ENCODE measurements at places on chromosomes 6 and 20.

DNA sequence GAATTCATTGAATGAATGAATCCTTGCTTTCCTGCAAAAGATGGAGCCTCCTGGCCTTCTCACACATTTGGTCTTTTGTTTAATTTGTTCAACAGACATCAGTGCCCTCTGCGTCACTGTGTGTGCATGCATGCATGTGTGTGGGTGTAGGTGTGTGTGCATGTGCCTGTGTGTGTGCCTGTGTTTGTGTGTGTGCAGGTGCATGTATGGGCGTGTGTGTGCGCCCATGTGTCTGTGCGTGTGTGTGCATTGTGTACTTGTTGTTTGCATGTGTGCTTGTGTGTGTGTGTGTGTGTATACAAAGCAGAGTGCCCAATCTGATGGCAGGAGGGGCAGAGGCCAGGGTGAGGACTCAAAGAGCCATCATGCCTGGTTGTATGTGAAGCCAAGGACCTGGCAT lies 36.0 kb downstream of the C20orf203 start:
- no peak for DNase-seq

DNA sequence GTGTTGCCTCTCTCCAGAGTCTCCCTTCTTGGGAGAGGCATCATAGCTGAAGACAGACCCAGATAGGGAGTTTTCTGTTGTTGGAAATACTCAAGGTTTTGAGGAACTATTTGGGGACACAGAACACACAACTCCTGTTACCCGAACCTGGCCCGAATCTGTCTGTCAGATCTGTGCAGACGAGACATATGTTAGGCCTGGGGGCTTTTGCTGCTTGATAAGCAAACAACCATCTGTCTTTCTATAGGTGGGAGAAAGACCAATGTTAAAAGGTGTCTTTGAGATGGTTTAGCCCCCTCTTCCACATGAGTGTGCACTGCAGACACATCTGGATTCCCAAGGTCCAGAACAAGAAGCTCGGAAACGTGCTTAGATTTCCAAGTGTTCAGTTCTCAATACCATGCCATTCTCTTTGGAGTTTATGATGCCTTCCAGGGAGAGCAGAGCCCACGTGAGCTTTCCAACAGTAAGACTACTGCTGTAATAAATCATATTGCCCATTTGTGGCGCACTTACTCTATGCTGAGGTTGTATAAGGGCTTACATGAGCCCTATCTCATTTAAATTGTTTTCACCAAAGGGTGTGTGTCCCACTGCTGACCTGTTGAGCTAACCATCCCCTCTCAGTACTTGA lies 3.8 kb upstream of the STX16 start:
- no peak for DNase-seq

- no peak for DNase-seq
Measured at GRCh38 chr20:9886227-9886626, 47.4 kb upstream of the PAK5 start.

DNA sequence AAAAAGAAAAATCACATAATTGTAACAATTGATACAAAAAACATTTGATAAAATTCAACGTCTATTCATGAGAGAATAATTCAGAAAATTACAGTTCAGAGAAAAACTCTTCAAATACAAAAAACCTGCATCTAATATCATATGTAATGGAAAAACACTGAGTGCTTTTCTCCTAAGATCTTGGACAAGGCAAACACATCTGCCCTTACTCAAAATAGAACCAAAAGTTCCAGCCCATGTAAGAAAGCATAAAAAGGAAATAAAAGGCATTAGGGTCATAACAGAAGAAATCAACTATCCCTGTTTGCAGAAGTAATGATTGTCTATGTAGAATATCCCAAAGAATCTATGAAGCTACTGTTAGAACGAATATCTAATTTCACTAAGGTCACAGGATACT lies 721.4 kb downstream of the RFPL4B start:
- no peak for DNase-seq

DNA sequence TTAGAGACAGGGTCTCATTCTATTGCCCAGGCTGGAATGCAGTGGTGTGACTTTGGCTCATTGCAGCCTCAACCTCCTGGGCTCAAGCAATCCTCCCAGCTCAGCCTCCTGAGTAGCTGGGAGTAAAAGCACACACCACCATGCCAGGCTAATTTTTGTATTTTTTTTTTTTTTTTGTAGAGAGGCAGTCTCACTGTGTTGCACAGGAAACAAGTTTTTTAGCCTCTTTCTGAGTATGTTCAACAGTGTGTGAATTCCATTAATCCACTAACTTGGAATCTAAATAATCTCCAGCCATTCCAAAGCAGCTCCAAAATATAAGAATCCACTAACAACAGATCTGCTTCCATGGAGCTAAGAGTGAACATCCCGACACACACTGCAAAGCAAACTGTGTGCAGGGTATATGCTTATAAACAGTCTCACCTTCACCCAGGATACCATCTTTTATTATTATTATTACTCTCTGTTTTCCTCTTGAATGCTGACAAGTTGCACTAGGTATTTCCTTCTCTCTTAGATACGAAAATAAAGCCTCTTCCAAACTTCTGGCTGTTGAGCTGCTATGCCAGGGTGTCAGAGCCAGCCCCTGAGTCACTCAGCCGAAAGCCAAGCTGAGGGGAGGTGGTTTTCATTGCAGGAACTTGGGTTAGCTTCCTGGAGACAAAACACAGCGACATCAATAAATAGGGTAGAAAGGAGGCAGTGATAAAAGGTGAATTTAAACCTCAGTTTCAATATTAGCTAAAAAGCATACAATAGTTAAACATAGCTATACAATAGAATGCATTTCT lies 264.9 kb downstream of the HIVEP2 start:
- DNase-seq: no peak

- DNase-seq: no peak
Measured at GRCh38 chr6:16721977-16722376, 39.3 kb downstream of the ATXN1 start.

DNA sequence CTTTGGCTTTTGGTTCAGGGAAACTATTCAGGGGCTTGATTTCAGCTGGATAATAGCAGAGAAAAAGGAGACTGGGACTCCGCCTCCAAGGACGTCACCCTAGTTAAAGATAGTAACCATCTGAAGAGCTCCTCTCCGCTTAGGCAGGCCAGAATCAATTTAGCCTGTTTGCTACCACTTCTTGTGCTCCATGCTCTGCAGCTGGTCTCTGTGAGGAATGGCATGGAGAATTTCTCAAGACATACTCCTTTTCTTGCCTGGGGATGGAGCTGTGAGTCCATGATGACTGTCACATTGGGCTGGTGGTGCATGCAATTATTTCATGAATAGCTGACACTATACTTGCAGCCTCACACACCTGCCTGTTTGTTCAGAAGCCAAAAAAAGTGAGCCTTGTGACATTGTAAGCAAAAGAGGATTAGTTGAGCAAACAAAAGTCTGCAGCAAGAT lies 61.4 kb downstream of the TXLNB start:
- no peak for DNase-seq

DNA sequence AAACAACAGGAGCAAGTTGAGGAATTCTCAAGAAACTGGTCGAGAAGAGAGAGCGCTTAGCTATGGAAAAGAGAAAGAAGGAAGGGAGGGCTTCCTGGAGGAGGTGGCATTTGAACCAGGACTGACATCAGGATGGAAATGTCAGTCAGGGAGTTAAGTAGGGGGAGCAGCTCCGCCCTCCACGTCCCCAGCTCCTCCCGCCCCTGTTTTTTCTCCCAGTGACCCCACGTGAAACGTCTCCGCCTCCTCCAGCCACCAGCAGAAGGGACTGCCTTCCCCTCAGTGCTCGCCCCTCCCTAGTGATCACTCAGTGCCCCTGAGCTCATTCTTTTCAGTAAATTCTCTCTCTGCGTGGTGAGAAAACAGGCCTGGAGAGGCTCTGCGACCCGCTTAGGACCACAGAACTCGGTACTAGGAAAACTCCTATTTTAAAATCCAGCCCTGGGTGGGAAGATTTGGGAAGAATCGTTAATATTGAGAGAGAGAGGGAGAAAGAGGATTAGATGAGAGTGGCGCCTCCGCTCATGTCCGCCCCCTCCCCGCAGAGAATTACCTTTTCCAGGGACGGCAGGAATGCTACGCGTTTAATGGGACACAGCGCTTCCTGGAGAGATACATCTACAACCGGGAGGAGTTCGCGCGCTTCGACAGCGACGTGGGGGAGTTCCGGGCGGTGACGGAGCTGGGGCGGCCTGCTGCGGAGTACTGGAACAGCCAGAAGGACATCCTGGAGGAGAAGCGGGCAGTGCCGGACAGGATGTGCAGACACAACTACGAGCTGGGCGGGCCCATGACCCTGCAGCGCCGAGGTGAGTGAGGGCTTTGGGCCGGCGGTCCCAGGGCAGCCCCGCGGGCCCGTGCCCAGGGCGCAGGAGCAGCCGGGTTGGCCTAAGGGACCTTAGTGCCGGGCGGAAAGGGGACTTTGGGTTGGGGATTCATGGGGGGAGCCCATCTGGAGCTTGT lies 4.6 kb downstream of the HLA-DPB1 start:
- no peak for DNase-seq

GRCh38 chr6:49939993-49940498 lies 23.9 kb downstream of the DEFB114 start:
- no peak for DNase-seq

All from HS-27A (cell line).